ENCODE measurements at places on chromosomes 12 and 14.

DNA sequence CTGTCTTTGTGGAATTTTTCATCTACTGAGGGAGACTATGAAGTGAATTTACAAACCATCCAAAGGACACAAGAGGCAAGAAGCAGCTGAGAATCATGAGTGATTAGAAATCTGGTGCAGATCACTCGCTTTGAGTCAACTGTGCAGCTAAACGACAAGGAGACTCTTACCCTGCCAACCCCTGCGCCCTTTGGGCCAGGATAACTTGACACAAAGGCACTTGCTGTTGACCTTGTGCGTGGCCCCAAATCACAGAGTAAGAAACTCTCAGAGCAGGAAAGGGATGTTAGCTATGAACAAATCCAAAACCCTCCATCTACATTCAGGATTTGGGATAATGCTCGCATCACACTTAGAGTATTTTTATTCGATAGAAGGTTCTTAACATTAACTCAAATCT is 11.5 kb upstream of the PARP11 start:
- DNase-seq, result no peak

DNA sequence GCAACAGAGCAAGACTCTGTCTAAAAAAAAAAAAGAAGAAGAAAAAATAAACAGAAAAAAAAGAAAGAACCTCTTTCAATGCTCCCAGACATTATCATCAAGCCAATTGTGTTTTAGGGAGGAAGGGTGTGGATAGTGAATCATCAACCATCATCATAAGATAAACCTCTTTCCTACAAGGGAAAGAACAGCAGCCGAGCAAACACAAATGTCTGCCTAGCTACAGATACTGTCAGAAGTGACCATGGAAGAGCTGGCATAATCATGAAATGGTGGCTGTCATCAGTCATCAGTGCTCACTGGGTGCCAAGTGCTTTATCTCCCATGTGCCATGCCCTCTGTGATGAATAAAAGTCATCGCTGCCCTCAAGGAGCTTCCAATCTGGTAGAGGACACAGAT is 46.6 kb downstream of the SLC17A8 start:
- DNase-seq, result no peak

DNA sequence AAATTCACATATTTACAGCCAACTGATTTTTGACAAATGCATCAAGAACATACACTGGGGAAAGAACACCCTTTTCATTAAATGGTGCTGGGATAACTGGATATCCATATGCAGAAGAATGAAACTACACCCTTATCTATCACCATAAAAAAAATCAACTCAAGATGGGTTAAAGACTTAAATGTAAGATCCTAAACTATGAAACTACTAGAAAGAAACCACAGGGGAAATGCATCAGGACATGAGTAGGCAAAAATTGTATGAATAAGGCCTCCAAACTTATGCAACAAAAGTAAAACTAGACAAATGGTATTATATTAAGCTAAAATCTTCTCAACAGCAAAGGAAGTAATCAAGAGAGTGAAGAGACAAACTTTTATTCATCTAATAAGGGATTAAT is 242.6 kb downstream of the CPNE8 start:
- no peak for DNase-seq

GRCh38 chr12:65822732-65823512 is 1.4 kb upstream of the HMGA2 start:
- no peak for DNase-seq

DNA sequence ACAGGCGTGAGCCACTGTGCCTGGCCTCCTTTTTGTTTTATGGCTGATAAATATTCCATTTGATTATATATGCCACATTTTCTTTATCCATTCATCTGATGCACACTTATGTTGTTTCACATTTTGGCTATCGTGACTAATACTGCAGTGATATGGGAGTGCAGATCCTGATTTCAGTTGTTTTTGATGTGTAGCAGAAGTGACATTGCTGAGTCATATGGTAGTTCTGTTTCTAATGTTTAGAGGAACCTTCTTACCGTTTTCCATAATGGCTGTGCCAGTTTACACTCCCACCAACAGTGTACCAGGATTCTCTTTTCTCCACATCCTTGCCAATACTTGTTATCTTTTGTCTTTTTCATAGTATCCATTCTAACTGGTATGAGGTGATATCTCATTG is 235.9 kb downstream of the ERC1 start:
- DNase-seq, result no peak

GRCh38 chr12:6925540-6926279 is 2.0 kb upstream of the ATN1 start:
- no peak for DNase-seq
